Activated CD8-positive, alpha-beta memory T cell treated with anti-CD3 and anti-CD28 coated beads, Interleukin-2, amount 50 U/mL, for 48 hours (primary cell): ENCODE measurements at places on chromosomes 7 and 10.
A peak's percentile ranks its signal among the peaks of the same experiment; 100 is the strongest.

- DNase-seq = no peak
Observed at GRCh38 chr10:124307591-124307990, 111.1 kb downstream of the OAT start.

DNA sequence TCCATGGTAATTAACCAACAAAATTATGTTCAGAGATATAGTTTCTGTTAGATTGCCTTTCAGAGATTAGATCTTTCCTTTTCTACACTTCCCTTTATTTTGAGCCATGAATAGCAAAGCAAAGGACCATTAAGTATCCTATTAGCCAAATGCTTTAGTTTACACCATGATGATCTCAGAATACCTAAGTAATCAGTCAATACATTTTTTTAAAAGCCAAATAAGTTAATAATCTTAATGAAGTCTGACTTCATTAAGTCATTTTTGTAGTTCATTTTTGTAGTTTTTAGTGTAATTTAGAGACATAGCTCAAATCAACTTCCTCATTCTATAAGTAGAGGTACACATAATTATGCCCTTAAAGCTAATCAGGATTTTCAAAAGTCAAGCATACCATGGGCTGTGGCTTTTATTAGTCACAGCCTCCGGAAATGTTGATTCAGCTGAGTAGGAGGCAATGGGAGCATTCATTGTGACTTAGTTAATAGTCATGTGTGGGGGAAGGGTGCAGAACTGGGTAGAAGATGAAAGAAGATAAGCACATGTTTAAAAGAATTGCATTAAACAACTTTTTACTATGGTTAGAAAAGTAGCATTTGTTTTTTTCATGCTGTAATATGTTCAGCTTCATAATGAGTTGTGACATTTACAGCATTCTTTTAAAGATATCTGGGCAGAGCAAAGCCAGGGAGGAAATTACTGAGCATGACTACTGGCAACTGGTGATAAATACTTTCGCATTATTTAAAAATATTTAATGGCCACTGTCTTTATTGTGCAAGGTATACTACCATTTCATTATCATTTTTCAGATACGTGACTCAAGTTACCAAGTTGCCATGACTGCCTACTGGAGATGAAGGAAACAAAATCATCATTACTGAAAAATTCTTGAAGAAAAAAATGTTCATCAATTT lies 57.3 kb upstream of the CCDC71L start:
- peak; percentile 74 for DNase-seq

DNA sequence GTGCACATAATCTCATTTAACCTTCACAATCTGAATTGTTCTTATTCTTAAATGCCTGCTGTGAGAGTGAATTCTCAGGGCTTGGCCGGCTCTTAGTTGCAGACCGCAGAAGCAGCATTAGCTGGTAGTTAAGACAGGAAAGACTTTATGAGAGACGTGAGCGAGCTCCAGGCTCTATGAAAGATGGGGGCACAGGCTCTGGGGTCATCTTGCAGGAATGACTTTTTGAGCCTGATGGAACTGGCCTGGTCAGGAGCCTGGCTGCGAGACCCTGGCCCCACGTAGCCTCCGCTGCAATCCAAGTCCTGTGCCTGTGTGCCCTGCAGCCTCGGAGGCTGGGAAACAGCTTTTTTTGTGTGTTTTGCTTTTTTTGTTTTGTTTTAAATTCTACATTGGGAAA lies 958.8 kb upstream of the ZNF722 start:
- no peak for DNase-seq

- no peak for DNase-seq
Observed at GRCh38 chr7:111475959-111476358, 86.3 kb downstream of the IMMP2L start.

GRCh38 chr7:71140264-71140663 lies 8.3 kb downstream of the GALNT17 start:
- DNase-seq = no peak

DNA sequence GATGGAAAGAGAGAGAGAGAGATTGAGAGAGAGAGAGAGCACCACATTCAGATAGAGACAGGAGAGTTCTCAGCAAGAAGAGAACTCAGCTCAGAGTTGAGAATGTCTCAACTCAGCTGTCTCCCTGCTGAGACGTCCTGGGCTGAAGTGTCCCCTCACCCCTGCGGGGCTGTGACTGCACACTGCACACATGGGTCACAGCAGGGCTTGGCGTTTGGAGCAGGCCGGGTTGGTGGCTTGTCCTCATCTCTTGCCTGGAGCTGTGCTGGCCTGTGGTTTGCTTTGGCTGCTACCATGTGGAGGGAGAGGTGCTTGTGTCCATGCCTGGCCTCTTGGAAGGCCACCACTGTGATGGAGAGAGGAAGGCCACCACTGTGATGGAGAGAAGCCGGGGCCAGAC lies 167.9 kb downstream of the RNF216 start:
- no peak for DNase-seq

- no peak for DNase-seq
Observed at GRCh38 chr7:3427957-3428356, 126.9 kb downstream of the SDK1 start.

DNA sequence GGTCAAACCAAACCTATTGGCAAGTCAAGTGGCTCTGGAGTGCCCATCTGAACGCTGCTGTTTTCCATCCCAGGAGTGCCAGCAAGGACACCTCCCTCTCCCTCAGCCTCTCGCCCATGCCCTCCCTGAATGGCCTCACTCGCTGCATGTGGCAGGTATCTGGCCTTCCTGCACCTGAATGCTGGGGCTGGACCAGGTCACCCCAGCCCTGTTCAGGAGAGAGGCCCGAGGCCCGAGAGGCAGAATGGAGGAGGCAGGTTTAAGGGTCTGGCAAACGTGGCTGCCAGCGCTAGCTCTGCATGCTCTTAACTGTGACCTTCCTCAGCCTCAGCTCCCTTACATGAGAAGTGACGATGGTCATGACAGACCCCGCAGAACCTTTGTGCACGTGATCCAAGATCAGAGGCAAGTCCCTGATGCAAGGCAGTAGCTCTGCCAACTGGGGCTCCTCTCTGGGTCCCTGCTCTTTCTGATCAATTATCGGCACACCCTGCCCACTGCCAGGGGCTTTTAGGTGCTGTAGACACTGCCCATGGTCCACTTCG lies 295.7 kb upstream of the ZMIZ1 start:
- DNase-seq = no peak

GRCh38 chr7:93948106-93948505 lies 26.6 kb downstream of the GNG11 start:
- DNase-seq = no peak

GRCh38 chr7:149856583-149856982 lies 17.2 kb upstream of the ATP6V0E2 start:
- no peak for DNase-seq

- no peak for DNase-seq
Observed at GRCh38 chr10:117631276-117632145, 89.0 kb downstream of the EMX2 start.

DNA sequence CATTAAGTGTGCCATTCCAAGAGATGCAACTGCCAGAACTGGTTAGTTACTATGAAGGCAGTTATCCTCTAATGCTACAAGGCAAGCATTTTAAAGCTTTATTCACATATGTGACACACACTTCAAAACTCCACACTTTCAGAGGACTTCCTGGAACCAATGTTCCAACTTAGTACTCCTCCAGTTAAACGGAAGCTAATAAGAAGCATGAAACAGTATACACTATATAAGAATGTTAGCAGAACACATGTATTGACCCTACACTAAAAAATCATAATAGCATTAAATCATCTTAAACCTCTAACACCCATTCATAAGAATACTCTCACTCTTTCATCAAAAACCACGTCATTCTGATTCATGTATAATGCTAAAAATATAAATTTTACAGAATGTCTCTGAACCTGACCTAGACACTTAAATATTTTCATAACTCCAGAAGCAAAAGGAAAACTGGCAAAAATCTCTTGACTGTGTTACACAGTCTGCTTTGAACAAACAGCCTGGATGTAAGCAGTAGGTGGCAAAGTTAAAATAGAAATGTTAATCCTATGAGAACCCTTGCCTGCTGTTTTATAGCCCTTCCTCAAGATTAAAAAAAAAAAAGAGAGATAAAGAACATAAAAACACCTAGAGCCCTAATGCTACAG lies 135.0 kb downstream of the SEMA3C start:
- no peak for DNase-seq

- DNase-seq = no peak
Observed at GRCh38 chr10:119673271-119673670, 22.1 kb downstream of the BAG3 start.

DNA sequence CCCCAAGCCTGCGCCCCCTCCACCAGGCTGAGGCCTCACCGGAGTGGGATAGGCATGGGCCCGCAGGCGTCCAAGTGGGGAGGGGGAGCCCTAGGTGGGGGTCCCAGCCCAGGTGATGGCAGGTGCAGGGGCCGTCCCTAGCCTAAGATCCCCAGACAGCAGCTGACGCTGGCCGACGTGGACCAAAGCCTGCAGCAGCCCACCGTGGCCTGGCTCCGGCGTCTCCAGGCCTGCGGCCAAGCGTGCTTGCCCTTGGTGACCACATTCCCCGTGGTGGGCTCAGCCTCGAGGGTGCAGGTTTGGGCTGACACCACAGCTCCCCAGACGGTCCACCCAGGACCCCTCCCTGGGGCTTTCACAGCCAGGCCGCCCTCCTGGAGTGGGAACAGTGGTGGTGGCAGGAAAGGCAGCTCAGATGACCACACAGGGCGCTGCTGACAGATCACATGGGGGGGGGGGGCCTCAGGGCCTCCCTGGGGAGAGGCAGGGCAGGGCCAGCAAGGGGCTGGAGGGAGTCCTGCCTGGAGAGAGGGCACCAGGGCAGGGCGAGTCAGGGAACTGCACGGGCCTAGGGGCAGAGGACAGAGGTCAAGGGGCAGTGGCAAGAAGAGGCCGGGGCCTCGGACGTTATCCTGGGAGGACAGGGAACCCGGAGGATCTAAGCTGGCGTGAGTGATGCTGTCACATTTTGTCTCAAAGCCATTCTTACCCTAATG lies 767 bp upstream of the ADAM8 start:
- DNase-seq = no peak

DNA sequence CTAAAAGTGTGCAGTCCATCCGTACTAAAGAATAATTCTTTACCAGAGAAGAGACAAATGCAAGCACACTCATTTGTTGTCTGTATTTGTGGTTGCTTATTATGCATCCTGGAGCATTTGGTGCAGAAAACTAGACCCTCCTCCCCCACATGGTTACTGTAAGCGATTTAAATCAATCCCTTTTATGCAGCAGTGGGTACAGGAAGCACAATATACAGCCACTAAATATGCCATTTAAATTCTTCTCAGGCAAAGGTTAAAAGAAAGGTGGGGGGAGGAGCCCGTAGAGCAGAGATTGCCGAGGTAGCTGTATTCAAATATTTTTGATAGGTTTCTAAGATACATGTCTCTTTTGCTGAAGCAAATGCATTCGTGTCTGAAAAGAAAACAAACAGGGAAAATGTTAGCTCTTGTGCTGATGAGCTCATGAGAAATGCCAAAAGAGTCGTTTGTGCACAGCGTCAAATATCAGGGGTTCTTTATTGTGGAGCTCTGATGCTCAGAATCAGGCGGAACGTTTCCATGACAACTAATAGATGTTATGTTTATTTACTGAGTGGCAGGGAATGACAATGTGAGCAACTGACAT lies 131.3 kb upstream of the NPVF start:
- no peak for DNase-seq

- DNase-seq = no peak
Observed at GRCh38 chr7:98315318-98315993, 34.0 kb downstream of the BRI3 start.

DNA sequence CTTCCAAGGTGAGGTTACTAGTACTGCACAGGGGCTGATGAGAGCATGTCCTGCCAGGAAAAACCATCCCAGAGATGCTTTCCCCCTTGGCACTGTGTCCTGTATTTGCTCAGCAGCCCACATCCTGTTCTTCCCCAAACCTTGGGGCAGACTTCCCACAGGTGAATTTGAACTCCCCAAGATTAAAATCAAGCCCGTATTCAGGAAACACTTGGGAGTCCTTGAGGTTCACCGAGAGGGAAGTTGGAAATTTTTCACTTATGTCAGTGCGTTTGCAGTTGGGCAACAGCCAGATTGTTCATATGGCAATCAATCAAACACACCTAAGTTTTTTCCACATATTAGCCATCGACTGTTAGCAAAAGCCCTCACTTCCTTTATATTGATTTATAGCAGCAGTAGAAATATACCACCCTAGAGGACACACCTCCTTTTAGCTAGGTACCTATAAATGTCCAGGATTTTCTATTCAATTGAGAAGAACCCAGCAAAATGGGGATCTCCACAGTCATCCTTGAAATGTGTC lies at the start of gene DMBT1:
Gene DMBT1, plus strand, starts transcription at position 476 of the 526 bp plus-strand sequence. Its CDS starts 17 bp downstream, at position 493.
- DNase-seq = no peak

- DNase-seq = no peak
Observed at GRCh38 chr7:96237040-96237439, 84.9 kb downstream of the SLC25A13 start.

DNA sequence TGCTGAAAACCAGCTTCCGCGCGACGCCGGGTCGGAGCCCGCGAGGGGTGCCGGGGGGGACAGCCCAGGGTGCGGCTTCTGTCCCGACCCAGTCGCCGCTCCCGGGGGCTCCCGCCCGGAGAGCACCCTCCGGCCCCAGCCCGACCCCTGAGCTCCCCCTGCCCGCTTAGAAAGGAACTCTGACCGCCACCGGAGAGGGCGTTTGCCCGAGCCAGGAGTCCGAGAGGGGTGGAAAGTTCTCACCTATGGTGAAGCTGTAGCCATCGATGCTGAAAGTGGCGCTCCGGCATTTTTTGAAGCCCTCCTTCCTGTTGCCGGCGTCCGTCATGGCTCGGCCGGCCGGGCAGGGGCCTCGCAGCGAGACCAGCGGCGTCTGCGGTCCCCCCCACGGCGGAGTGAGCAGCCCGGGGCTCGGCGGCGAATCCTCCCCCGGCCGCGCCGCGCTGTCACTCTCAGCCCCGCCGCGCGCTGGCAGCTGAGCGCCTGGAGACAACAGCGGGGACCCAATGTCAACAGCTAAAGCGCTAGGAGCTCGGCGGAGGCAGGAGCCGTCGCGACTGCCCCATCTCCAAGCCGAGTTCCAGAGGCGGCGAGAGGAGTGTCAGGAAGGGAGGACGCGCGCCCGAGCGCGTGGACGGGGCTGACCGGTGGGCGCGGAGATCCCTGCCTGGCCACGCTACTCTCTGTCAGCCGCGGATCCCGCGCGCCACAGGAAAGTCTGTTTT lies 191.6 kb downstream of the LSM5 start:
- no peak for DNase-seq

- DNase-seq = no peak
Observed at GRCh38 chr7:107394831-107395230, 75.0 kb upstream of the GPR22 start.

- DNase-seq = no peak
Observed at GRCh38 chr7:130695840-130696239, 9.5 kb upstream of the TSGA13 start.

DNA sequence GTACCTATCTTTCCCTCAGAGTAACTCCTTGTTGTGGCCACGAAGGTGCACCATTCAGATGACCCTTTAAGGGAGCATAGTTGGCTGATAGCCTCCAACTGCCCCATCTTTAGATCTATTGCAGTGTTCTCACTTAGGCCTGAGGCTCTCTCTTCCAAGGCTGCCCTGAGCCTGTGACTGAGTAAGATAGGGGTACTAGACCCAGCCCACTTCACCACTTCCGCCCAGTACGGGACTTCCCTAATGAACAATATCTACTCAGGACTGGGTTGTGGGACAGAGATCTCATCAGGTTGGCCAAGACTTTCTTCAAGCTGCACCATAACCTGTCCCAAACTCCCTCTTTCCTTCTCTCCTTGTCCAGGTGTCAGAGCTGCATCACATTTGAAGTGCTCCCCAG lies 5.7 kb upstream of the GNAI1 start:
- DNase-seq = no peak
